PC-3 (cell line): ENCODE measurements at places on chromosomes 4 and X.

DNA sequence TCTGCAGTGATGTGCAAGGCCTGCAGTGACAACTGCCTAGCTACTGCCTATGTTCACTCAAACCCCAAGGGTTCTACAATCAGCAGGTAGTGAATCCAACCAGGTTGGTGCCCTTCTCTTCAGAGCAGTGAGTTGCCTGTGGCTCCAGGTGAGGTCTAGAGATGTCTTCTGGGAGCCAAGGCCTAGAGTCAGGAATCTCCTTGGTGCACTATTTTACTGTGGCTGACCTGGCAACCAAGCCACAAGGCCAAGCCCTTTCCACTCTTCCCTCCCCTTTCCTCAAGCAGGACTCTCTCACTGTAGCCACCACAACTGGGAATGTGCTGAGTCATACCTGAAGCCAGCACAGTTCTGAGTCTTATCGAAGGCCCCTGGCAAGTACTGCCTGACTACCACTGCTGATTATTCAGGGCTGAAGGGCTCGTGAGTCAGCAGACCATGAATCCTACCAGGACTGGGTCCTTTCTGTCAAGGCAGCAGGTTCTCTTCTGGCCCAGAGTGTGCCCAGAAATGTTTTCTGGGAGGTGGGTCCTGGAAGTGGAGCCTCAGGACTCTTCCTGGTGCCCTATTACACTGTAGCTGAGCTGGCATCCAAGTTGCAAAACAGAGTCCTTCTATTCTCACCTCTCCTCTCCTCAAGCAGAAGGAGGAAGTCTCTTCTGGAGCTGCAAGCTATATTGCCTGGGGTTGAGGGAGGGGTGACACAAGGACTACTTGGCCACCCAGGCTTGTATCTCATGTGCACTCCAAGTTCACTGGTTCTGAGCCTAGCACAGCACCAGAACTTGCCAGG lies 111.6 kb downstream of the BTC start:
- peak; percentile 92 for DNase-seq

DNA sequence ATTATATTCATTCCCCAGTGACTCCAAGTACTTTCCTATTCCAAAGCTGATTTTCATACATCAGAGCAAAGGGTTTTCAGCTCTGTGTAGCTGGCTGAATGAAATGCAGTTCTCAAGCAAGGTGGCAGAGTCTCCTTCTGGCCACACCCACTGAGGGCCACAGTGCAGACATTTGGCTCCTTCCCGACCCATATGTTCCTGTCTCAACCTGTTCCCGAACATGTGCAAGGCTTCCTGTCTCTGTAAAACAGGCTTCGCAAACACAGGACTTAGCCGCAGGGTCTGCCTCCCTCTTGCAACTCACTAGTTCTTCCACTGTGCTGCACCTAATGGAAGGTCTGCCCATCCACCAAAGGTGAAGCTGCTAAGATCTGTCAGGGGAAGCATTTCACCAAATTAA lies 249.2 kb downstream of the MID1IP1 start:
- no peak for DNase-seq

GRCh38 chr4:139333046-139333445 lies 30.8 kb upstream of the NDUFC1 start:
- DNase-seq = no peak

DNA sequence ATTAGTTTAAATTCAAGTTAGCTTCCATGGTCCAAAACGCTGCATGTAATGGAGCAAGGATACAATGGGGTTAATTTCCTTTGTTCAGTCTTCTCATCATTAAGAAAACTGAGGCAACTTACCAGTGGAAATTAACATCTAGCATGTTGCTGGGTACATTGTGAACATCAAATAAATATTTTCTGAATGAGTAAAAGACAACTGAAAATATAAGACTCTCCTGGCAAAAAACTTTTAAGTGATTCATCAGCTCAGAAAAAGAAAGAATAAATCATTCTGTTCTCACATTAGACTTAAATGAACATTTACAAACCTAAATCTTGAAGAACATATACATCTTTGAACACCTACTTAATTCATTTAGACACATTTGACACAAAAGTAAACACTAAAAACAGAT lies 138.4 kb upstream of the ETNPPL start:
- DNase-seq = no peak

DNA sequence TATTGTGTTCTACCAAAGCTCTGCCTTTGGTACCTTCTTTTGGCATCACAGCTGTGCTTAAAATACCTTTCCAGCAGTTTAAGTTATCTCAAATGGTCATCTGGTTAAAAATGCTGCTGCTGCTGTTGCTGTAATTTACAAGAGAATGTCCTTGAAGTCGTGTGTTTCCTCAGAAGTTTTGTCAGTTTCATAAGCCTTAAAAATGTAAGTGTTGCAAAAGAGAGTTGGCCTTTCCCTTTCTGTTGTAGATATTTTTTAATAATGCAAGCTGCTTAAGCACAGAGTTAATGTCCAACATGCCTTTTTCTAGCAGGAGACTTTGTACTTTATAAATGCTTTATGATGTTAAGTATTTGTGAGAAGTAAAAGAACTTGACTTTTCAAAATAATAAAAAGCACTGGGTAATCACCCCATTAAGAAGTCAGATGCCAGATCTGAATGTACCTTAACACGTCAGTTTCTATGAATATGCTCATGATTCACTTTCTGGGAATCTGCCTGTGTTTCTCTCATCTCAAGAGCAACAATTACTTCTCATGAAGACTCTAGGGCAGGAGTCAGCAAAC lies 35.3 kb upstream of the TENM3 start:
- peak; percentile 32 for DNase-seq

GRCh38 chr4:46196086-46196485 lies 72.2 kb upstream of the GABRG1 start:
- no peak for DNase-seq

DNA sequence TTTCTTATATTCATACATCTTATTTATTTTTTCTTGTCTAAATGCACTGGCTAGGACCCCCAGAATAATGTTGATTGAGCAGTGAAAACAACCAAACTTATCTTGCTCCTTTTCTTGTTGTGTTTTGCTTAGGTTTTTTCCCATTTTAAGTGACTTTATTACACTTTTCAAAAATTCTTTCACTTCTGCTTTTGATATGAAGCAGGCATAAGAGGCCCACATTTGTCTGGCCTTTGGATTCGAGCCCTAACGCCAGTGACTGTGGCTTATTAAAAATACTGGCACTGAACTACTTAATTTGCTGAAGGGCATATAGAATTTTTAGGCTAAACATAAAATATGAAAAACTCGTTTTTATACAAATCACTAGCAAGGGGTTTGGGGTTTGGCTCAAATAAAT lies 197.0 kb downstream of the ASB9 start:
- DNase-seq = no peak

DNA sequence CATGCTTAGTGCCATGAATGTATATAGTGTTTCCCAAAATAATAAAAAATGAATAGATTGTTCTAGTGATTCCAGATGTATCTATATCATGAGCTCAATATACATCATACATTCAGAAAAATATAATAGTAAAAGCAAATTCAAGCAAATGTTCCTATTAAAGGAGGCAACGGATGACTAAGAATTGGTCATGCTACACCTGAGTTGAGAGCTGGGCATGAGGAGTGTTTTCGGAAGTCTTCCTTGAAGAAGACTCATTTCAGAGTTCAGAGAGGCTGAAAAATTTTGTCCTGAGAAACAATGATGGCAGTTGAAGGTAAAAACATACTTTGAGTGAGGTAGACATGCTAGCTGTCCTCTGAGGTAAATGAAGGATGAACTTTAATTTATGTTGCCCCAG lies 79.3 kb upstream of the IL1RAPL2 start:
- DNase-seq = peak; percentile 13

DNA sequence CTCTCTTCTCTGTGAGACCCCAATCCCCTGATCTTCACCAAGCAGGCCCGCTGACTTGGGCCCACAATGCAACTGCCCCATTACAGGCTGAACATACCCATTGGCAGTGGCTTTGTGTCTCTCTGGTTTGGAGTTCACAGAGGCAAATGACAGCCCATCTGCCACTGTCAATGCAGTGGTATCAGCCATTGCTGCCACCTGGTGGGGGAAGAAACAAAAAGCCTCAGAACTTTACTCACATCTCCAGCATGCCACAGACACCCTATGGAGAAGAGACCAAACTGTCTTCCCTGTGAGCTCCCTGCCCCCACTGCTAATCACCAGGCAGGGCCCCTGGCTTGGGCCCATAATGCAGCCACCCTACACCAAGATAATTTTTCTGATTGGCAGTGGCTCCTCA lies 729.3 kb upstream of the ACTRT1 start:
- DNase-seq = peak; percentile 46

- no peak for DNase-seq
These were observed 127.3 kb upstream of the CPEB2 start for GRCh38 chr4:14874990-14875389.

- no peak for DNase-seq
These were observed 103.9 kb downstream of the ADGRA3 start for GRCh38 chr4:22412013-22412412.

DNA sequence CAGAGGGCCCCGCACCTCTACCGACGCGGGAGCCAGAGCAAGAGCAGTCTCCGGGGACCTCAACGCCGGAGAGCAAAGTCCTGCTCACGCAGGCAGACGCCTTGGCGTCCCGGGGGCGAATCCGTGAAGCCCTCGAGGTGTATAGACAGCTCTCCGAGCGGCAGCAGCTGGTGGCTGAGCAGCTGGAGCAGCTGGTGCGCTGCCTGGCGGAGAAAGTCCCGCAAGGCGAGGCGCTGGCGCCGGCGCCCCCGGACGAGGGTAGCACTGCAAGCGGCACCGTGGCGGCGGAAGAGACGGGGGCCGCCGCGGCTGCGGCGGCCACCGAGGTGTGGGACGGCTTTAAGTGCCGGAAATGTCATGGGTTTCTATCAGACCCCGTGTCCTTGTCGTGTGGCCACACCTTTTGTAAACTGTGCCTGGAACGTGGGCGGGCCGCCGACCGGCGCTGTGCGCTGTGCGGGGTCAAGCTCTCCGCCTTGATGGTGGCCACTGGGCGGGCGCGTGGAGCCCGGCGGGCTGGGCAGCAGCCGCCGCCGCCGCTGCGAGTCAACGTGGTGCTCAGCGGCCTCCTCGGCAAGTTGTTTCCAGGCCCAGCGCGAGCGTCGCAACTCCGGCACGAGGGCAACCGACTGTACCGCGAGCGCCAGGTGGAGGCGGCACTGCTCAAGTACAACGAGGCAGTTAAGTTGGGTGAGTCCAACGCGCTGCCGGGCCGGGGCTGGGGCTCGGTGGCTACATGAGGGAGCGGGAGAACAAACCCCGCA lies 672 bp downstream of the LONRF3 start:
- peak; percentile 43 for DNase-seq

DNA sequence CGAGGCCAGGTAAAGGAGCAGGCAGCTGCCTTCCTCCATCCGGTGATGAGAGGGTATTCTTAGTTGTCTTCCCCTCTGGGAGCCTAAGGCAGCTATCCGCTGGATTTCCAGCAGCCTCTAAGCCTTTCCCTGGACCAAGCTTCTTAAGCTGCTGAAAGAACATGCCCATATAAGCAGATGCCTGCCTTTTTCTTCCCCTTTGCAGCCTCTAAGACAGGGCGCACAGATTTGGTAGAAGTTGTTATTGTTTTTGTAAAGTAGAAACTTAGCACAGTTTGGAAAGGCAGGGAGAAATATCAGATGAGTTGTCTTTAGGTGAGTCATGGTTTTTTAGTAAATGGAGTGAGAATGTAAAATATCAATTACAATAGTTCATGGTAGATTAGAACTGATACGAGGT lies 210.8 kb downstream of the ARHGAP10 start:
- no peak for DNase-seq

DNA sequence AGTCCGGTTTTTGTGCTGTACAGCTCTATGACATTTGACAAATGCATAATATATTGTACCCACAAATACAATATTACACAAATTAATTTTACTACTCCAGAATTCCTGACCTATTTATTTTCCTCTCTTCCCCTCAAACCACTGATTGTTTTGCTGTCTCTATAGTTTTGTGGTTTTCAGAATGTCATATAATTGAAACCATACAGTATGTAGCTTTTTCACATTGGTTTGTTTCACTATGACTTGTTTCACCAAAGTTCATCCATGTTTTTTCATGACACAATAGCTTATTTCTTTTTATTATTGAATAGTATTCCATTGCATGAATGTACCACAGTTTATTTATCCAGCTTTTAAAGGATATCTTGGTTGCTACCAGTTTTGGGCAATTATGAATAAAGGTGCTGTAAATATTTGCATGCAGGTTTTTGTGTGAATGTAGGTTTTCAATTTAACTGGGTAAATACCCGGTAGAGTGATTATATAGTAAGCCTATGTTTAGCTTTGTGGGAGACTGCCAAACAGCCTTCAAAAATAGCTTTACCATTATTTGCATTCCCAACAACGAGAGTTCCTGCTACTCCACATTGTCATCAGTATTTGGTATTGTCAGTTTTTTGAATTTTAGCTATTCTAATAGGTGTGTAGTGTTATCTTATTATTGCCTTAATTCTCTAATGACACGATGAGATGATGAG lies 25.9 kb downstream of the RNF175 start:
- DNase-seq = no peak

GRCh38 chr4:1601533-1601835 lies 82.6 kb downstream of the FAM53A start:
- DNase-seq = no peak

GRCh38 chr4:108034565-108034964 lies 44.9 kb downstream of the HADH start:
- no peak for DNase-seq

DNA sequence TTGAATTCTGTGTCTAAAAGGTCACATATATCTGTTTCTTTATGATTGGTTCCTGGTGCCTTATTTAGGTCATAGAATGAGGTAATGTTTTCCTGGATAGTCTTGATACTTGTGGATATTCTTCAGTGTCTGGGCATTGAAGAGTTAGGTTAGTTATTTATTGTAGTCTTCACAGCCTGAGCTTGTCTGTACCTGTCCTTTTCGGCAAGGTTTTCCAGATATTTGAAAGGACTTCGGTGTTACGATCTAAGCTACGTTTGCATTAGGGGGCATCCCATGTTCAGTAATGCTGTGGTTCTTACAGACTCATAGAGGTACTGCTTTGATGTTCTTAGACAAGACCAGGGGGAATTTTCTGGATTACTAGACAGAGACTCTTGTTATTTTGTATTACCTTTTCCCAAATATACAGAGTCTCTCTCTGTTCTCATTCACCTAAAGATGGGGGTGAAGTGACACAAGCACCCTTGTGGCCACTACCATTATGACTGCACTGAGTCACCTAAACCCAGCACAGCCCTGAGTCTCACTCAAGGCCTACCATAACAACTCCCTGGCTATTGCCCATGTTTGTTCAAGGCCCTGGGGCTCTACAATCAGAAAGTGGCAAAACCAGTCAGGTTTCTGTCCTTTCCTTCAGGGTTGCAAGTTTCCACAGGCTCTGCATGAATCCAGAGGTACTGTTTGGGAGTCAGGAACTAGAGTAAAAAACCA lies 30.1 kb upstream of the CYSLTR1 start:
- peak; percentile 84 for DNase-seq

DNA sequence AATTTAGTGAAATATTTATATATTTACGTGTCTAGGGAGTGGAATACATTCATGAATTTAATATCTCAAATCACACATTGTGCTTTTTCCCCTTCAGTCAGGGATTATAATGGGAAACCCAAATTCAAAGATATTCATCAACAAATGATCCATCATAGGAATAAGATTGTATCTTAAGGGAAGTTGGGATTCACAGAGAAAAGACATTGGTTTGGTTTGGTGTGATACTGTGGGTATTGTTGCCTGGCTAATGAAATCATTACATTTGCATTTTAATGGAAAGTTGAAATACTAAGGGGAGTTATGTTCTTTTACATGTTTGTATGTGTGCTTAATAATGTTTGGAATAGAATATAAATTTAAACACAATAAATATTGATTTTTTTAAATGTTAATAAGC lies 1.7 kb downstream of the TET2 start:
- no peak for DNase-seq

- peak; percentile 84 for DNase-seq
These were observed 127.5 kb upstream of the ANXA10 start for GRCh38 chr4:167964766-167965373.
